Upper lobe of left lung (tissue), 6 donors: ENCODE measurements at places on chromosomes 13 and 19. TPM values are rescaled to one million over a fixed set of nuclear protein-coding genes. Genes with fewer than 3 reads are reported as not detected.
A peak's percentile ranks its signal among the peaks of the same experiment; 100 is the strongest.

Gene ZNF274
- total RNA-seq = 28.5 TPM

Gene ZDHHC20
- 26.2 TPM for total RNA-seq

- peak; percentile 27 for DNase-seq
Measured at GRCh38 chr13:75541287-75541686, 3.6 kb upstream of the COMMD6 start.

DNA sequence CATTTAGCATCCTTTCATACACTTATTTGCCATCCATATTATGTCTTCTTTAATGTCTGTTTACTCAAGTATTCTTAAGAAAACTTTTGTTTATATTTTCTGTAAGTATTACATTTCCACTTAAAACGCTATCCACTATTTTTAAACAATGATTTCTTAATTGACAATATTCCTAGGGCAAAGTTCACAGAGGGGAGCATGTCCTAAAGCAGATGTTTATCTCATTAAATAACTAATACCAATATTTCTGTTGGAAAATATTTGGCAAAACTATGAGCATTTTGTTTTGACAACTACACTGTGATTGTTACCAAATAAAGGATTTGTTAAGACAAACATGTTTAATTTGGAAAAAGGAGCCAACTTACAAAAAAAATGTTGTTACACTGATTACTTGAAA, 643.3 kb downstream of the SLITRK5 start:
- no peak for DNase-seq

- DNase-seq = no peak
Measured at GRCh38 chr19:41521931-41522555, 53.9 kb upstream of the CEACAM21 start.
